AG10803 (cell line): ENCODE measurements at places on chromosomes 7 and 10.

- DNase-seq = no peak
Measured at GRCh38 chr7:25596443-25596842, 368.2 kb upstream of the NPVF start.

DNA sequence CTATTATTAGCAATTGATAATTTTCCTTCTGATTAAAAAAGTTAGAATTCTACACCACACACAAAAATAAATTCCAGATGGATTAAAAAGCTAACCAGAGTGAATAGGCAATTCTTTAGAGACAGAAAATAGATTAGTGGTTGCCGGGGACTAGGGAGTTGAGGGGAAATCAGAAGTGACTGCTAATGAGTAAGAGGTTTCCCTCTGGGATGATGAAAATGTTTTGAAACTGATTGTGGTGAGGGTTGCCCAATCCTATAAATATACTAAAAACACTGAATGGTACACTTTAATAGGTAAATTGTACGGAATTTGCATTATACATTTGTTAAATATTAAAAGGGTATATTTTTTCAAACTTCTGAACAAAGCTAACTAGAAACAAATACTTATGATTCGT, 214.9 kb downstream of the GPAM start:
- DNase-seq = peak; percentile 24

- no peak for DNase-seq
Measured at GRCh38 chr7:123935436-123936381, 10.7 kb downstream of the SPAM1 start.

- no peak for DNase-seq
Measured at GRCh38 chr7:52826515-52827265, 208.7 kb upstream of the POM121L12 start.

- DNase-seq = no peak
Measured at GRCh38 chr7:113281223-113281622, 162.9 kb upstream of the SMIM30 start.

- DNase-seq = peak; percentile 53
Measured at GRCh38 chr10:35641676-35642034, 441 bp downstream of the FZD8 start.

DNA sequence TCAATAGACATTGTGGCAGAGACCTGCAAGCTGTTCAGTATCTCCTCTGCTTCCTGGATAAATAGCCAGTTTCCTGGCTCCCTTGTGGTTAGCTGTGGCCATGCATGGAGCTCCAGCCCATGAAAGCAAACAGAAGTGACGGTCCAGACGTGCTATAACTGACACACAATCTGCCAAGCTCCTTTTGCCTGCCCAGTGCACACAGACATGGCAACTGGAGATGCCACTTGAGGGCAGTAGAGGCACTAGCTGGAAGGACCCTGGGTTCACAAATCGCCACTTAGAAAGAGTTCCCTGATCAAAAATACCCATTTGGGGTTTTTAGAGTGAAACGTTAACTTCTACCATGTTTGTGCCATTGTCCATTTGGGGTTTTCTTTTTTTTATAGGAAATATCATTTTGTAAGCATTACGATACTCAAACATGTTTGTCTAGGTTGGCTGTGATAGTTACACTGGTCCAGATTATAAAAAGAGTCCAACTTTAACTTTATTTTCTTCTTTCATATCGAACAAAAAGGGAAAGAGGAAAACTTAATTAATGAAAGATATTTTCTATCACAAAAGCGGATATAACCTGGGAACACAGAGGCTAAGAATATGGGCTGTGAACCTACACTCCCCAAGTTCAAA, 31.3 kb downstream of the KIN start:
- peak; percentile 23 for DNase-seq

DNA sequence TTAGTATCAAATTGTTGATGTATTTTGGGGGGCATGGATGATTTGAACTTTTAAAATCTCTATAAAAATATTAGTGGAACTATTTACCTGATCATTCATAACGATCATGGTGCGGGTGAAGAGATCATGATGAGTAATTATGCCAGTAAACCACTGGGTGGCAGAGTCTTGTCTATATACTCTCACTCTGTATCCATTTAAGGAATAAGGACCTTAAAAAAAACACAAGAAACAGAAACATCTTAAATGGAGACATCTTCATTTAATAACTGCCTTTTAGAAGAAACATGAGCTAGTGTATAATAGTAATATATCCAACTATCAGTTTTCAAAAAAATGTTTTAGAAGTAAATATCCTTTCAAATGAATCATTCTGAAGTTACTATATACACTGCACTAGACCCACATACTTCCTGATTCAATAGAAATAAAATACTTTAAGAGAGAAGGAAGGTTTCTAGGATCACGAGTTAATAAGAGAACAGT, 84.0 kb downstream of the NRBF2 start:
- peak; percentile 67 for DNase-seq

GRCh38 chr7:158416283-158416933, 171.2 kb downstream of the PTPRN2 start:
- DNase-seq = no peak

- no peak for DNase-seq
Measured at GRCh38 chr7:83210479-83210878, 47.8 kb upstream of the PCLO start.

GRCh38 chr10:12834116-12834665, 167.3 kb downstream of the CCDC3 start:
- no peak for DNase-seq

- peak; percentile 8 for DNase-seq
Measured at GRCh38 chr7:99837649-99838361, 10.0 kb downstream of the CYP3A43 start.

- no peak for DNase-seq
Measured at GRCh38 chr7:123455965-123456470, 78.4 kb downstream of the IQUB start.

- peak; percentile 59 for DNase-seq
Measured at GRCh38 chr10:86757113-86757972, 924 bp downstream of the BMPR1A start.

DNA sequence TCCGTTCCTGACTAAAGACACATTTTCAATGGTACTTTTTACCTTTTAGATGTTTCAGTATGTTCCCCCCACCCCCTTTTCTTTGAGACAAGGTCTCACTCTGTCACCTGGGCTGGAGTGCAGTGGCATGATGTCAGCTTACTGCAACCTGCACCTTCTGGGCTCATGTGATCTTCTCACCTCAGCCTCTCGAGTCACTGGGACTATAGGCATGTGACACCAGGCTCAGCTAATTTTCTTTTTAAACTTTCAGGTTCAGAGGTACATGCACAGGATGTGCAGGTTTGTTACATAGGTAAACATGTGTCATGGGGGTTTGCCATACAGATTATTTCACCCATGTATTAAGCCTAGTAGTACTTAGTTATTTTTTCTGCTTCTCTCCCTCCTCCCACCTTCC, 99.3 kb upstream of the RPA3 start:
- DNase-seq = no peak

GRCh38 chr7:137913985-137914384, 67.2 kb upstream of the DGKI start:
- DNase-seq = no peak

DNA sequence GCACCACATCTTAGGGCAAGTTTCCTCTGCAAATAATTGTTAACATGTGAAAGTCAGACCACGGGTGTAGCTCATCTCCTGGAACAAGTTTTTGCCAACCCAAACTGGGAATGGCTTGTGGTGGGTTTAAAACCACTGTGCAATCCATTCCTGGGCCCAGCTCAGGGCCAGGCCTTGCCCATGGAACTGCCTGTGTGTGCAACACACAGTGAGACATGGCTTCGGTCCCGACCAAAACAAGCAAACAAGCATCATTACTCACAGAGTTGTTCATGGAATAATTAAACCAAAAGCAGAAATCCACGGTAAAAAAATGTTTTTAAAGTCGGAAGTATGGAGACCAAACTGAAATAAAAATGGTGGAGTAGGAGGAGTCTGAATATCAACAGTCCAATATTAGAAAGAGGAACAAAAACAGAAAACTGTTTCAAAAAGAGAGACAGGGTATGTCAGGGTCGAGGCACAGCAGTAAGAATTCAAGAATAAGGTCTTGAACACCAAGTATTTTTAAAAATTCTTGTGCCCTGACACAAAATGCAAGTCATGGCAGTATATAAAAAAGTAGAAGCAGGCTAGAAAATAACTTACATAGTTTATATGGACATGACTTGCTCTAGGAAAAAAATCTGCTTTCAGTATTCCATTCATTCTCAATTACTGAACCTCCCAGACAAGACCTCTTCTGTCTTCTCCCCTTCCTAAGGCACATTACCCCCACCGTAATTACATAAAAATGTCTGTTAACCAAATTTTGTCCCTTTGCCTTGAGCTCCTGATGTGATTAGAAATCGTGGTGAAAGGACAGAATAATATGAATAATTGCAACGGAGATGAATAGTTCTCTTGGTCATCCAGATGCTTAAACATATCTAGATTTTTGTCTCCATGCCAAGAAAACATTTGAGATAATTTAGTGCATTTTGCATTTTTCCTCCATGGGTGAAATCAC, 88.4 kb downstream of the FAS start:
- peak; percentile 92 for DNase-seq

- DNase-seq = peak; percentile 41
Measured at GRCh38 chr10:78458983-78459638, 425.4 kb downstream of the RPS24 start.

DNA sequence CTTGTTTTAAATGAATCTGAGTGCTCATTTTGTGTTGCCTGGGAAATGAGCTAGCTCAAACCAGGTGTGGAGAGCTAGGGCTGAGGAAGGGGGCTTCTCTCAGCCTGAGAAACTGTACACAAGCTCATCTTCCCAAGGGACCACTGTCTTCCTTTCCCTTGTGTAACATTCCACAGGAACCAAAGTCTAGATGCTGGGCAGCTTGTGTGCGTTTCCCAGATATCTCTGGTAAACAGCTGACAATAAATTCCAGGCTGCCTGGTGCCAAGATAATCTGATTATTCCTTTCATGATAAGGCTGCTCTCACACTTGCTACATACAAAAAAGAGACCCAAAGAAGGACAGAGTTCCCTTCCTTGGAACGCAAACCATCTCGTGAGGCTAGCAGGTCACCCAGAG, 33.1 kb upstream of the MKLN1 start:
- DNase-seq = no peak

DNA sequence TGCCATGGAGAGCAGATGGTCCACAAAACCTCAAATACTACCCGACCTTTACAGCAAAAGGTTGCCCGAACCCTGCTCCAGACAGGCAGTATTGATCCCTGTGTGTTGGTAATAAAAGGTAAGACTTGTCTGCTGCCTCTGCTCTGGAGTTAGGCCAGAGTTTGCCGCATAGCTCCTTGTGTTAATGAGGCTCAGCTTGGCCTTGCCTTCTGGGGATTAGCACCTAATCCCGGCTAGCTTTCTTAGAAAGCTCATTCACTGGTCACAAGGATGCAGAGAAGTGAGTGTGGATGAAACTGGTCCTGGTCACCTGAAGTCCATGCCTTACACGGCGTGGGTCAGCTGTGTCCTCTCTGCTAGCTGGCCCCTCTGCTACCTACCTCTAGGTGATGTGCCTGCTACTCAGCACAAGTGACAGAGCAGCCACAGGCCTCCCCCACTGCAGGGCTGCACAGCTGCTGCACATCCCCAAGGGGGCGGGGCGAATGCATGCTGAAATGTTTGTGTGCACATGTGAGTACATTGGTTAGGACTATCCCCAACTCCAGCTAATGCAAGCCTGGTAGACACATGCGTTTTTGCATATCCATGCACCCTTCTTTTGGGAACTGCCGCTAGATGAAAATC, 31.7 kb upstream of the SYPL1 start:
- no peak for DNase-seq

DNA sequence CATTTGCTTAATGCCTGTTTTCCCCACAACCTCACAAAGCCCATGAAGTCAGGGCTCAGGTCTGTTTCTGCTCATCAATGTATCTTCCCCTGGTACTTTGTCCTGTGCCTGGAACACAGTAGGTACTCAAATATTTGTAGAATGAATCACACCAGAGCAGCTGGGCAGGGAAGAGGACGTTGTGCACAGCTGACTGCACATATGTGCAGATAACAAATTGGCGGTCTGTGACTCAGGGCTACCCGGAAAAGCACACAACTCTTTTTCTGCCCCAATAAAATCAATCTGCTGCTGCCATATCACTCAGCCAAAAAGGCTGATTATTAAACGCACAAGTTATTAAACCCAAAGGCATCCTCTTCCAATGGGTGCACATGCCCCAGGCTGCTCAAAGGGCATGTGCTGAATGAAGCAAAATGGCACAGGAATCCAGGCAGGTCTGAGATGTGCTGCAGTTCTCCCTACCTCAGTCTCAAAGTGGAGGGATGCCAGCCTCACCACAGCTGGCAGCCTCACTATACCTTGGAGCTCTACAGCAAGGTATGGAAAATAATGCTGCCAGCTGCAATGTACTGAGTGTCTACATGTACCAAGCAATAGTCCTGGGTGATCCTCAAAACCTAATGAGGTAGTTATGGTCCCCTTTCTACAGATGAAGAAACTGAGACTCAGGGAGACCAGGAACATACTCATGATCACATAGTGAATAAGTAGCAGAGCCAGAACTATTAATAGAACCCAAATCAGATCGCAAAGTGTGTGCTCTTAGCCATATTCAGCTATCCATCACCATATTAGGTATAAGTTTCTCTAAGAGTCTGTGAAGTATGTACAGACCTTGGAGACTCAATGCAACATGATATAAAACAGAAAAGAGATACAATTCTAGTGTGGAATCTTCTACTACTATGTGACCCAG, 43.4 kb downstream of the SORBS1 start:
- peak; percentile 53 for DNase-seq

- peak; percentile 15 for DNase-seq
Measured at GRCh38 chr7:107563081-107563774, 492 bp downstream of the COG5 start.

DNA sequence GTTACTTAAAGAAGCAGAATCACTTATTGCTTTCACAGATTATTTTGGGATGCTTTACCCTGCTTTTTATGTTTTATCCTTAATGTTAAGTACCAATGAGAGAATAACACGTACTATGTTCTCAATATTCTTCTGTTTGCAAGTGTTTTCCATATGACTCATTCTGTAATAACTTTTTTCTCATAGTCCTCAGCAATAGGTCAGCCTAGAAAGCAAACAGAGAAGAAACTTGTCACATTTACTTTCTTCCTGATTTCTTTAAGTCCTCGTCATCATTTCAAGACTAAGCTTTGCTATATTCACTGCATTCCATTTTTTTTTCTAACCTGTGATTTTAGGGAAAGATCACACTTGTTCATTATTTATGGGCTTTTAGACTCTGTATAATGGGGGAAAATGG, 6.8 kb upstream of the AGR2 start:
- peak; percentile 45 for DNase-seq

- no peak for DNase-seq
Measured at GRCh38 chr7:7617550-7617949, 23.0 kb upstream of the UMAD1 start.

- no peak for DNase-seq
Measured at GRCh38 chr7:51374936-51375335, 58.3 kb upstream of the COBL start.

DNA sequence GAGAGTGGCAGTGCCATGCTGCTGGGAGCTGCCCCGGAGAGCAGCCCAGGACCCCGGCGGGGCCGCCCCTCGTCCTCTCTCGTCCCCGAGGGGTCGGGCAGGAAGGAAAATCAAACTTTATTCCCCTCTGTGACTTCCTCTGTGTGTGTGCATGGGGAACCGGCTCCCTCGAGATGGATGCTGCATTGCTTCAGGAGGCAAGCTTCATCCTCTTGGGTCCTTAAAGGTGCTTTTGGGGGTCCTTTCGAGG, 726 bp downstream of the MCU start:
- DNase-seq = no peak

- no peak for DNase-seq
Measured at GRCh38 chr7:104124893-104125477, 82.8 kb downstream of the ORC5 start.

GRCh38 chr7:24728121-24728500, 29.2 kb downstream of the GSDME start:
- no peak for DNase-seq
